ENCODE measurements at places on chromosomes 4 and X.

- peak; percentile 77 for DNase-seq
Observed at GRCh38 chrX:49171752-49172279, at the start of gene PLP2. Gene PLP2 (plus strand): TSS chrX:49171898. CDS start chrX:49172001, 103 bp downstream.

DNA sequence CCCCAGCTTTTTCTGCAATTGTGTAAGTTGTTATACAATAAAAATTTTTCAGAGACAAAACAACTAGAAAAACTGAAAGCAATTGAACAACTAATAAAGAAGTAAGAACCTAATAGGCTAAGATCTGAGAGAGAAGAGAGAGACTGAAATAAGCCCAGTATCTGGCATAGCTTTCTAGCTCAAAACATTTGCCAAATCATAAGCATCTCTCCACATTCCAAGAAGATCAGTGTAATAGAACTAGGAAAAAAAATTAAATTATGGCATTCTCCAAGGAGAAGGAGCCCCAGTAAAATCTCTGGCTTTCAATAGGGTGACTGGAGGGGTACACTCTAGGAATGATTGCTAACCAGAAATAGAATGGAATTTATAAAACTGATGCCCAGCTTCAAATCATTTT lies 19.0 kb upstream of the PPP3CA start:
- DNase-seq = no peak

DNA sequence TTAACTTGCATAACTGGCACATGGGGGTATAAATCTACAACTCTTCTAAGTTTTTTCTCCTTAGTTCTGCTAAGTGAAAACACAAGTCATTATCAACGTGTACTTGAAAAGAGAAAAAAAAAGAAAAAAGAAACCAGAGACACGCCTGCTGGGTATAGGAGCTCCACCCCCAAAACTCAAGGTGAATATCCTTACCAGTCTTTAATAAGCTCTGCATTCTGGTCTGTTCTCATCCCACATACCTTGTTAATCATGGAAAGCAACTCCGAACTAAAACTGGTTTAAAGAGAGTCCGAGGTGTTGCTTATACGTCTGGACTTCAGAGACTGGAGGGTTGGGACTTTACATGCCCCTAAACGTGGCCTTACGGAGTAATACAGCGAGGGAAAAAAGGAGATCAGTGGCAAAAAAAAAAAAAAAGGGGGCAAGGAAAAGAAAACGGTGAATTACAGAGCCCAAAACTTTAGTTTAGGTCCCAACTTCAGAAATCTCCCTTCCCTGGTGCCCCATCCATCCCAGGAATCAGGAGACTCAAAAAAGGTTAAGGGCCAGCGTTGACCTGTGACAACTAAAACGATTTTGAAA lies 1.0 kb downstream of the PGRMC2 start:
- DNase-seq = peak; percentile 50

DNA sequence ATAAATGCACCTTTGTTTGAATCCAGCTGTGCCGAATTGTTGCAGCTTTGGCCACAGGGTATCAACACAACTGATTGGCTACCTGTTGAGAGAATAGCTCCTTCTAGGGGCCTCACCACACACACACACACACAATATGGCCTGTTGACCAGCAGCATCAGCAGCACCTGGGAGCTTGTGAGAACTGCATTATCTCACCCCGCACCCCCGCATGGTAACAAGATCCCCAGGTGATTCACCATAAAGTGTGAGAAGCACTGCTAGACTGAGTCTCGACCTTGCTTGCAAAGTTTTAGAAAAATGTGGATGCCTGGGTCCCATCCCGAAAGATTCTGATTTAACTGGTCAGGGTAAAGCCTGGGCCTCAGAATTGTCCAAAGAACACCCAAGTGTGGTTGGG lies 176.9 kb upstream of the PRPS2 start:
- no peak for DNase-seq

- DNase-seq = peak; percentile 24
Observed at GRCh38 chrX:10190367-10190766, 33.6 kb downstream of the CLCN4 start.

GRCh38 chr4:128335541-128335940 lies 47.9 kb upstream of the PGRMC2 start:
- DNase-seq = no peak

DNA sequence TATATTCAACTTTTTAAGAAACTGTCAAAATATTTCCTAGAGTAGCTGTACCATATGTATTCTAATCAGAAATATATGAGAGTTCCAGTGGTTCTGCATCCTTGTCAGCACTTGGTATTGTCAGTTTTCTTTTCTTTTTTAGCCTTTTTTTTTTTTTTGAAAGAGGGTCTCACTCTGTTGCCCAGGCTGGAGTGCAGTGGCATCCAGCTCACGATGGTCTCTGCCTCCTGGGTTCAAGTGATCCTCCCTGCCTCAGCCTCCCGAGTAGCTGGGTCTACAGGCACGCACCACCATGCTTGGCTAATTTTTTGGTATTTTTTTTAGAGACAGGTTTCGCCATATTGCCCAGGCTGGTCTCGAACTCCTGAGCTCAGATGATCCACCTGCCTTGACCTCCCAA lies 79.1 kb downstream of the ZFX start:
- DNase-seq = no peak

DNA sequence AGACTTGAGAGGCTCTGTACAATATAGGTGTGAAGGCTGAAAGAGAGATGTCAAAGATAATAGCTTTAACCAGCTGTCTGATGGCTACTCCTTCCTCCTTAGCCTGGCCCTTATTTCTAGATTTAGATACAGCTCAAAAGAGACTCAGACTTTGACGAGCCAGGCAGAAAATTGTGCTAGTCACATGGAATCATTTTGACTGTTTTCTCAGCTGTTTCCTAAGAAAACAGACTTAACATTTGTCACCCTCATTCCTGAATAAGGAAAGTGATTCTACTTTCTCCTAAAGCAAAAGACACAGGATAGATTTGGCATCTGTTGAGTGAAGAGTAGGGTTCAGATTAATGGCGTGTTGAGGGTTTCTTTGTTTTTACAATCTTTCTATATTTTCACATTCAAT lies 340.7 kb downstream of the DHX15 start:
- no peak for DNase-seq

- no peak for DNase-seq
Observed at GRCh38 chr4:89161841-89162240, 50.5 kb downstream of the TIGD2 start.

- no peak for DNase-seq
Observed at GRCh38 chrX:49978176-49978575, 55.8 kb downstream of the CLCN5 start.

DNA sequence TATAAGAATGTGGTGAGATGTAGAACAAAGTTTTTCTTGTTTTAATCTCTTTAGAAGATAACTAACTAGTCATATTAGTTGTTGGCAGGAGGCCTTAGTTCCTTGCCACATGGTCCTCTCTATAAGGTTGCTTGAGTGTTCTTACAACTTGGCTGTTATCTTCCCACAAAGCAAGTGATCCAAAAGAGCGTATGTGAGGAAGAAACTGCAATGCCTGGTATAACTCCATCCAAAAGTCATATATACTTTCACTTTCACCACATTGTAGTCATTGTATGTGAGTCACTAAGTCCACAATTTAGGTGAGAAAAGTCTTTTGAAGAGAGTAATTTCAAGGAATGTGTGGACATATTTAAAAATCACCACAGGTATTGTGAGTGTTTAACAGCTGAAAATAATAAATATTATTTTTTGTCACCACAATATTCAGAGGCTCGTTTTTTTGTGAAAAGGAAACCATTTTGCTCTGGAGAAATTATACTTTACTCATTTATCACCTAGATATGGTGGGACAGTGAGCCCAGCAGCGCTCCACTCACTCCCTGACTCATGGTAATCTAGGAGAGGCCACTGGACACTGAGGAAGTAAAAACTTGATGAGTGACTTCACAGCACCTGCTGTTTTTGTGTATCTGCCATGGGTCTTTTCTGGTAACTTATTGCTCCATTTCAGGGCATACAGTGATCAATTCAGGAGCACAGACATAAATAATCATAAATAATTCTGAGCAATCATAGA lies 369.4 kb upstream of the NDST3 start:
- no peak for DNase-seq

GRCh38 chr4:178970433-178971140 lies 1528.3 kb upstream of the AGA start:
- no peak for DNase-seq

DNA sequence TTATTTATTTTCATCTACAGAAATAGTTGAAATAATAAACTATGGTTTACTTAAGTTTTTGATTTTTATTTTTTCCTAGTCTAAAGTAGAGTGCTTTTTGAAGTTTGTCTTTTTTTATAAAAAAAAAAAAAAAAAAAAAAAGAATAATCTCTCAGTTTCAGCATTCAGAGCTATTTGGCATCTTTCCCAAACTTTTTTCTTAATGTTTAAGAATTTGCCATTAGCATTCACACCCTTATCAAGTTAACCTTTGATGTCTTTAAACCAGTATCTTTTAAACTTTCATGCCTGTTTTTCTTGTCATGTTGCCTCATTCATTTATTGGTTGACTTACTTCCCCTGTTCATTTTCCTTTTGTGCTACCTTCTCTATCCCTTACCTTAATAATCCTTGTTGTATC lies 60.9 kb upstream of the FHDC1 start:
- no peak for DNase-seq

- no peak for DNase-seq
Observed at GRCh38 chr4:130025701-130026100, 929.7 kb downstream of the C4orf33 start.

DNA sequence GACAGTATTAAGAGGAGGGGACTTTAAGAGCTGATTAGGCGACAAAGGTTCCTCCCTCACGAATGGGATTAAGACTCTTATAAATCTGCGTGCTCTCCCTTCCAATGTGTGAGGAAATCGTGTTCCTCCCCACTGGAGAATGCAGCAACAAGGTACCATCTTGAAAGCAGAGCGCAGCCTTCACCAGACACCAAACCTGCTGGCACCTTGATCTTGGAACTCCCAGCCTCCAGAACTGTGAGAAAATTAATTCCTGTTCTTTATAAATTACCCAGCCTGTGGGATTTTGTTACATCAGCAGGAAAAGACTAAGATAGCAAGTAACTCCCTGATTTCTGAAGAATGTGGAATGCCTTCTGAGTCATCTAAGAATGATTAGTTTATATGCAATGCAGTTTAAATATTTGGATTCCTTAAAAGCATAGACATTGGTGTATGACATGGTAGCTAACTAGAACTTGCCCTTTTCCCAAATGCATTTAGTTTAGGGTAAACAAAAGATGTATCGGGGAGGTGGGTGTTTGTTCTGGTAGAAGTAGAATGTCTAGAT lies 86.1 kb downstream of the USP46 start:
- DNase-seq = no peak

- no peak for DNase-seq
Observed at GRCh38 chrX:17031827-17032226, 85.4 kb downstream of the REPS2 start.

GRCh38 chrX:24333371-24333770 lies 19.5 kb upstream of the SUPT20HL2 start:
- no peak for DNase-seq

- DNase-seq = peak; percentile 87
Observed at GRCh38 chr4:83083925-83084475, 30.5 kb downstream of the PLAC8 start.

DNA sequence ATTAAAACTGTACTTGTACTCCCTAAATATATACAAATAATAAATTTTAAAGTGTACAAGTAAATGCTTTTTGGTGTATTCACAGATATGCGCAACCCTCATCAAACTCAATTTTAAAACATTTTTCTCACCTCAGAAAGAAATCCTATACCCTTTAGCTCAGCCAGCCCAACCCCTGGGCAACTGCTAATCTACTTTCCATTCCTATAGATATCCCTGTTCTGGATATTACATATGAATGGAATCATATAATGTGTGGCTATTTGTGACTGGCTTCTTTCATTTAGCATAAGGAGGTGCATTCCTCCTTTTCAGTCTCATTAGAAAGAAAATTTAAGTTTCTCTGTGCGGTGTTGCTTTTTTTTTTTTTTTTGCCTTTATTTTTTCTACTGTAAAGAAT lies 39.4 kb downstream of the INTU start:
- DNase-seq = no peak

GRCh38 chr4:25467843-25468242 lies 90.8 kb downstream of the ANAPC4 start:
- no peak for DNase-seq

DNA sequence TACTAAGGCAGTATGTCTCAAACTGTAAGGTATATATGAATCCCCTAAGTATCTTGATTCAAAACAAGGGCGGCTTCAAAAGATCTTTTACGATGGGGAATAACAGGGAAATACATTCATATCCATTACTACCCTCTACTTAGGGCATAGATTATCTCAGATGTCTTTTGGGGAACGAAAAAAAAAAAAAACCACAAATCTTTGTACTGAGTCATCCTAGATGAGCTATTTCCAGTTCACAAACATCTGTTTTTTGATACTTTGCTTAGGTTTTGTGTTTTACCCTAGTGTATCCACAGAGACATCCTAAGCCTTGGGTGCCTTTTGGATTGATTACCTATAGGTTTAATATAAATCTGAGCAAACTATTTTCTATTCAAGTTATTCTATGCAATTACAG lies 457.2 kb downstream of the NLGN4X start:
- DNase-seq = no peak

DNA sequence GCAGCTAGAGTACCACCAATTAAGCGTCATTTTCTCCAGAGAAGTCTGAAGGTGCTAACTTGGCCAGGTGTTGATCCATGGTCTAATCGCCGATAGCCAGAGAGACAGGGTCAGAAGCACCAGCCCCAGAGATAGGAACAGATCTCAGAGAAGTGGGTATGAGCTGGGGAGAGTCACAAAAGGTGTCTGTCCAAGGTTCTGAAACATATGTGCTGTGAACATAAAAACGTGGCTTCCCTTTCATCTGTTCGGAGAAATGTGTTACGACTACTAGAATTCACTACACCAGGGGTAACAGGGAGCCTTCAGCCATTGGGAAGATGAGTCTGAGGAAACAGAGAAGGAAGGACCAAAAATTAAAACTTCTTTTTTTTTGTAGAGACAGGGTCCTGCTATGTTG lies 91.3 kb downstream of the FBXL5 start:
- DNase-seq = no peak

DNA sequence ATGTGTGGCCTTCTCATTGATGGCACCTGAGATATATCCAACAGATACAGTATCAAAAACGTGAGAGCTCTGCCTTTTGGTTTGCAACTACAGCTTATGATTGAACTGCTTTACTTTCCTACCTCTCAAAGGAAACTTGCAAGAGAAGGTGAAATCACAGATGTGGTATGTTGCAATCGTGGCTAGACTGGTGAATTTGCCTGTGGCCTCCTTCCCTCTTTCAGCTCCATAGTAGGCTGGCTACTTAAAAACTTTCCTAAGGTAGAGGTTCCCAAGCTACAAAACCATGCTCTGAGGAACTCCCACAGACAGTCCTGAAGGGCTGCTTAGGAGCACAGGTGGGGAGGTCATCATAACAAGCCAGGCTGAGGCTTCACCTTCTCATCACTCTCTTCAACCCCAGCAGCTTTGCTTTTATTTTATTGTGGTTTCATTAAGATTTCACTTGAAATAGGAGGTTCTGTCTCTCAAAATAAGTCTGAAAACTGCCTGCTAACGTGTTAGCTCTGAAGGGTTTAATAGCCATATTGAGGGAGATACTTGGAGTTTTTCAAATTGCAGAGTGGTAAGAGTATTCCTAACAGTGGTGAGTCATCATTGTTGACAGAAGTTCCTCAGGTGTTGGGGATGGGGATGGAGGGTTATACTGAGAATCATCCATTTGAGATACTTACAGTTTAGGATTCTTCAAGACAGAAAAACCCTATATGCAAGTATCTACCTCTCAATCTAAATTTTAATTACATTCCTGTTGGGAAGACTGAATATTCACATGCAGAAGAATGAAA lies 93.5 kb upstream of the UCP1 start:
- DNase-seq = no peak

Data from activated CD8-positive, alpha-beta T cell treated with anti-CD3 and anti-CD28 coated beads, Interleukin-2, amount 10 ng/mL, durations not matched to agents 7 days and 5 days (primary cell).